ENCODE measurements at places on chromosomes 4 and X.

DNA sequence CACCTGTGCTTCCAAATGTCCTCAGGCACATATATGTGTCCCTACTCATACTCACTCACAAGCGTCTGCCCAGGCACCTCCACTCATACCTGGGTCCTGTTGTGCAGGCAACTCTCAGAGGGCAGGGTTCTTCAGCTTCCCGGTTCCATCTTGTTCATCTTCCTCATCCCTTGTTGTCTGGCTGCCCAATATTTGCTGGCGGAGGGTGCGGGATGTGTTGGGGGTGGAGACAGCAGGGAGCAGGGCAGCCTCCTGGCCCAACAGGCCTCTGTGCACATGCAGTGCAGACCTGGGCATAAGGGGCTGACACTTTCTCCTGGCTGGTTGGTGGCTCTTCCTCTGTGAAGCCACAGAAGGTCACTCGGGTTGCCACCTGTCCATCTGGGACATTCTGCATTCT is 32.1 kb downstream of the NBDY start:
- no peak for DNase-seq

DNA sequence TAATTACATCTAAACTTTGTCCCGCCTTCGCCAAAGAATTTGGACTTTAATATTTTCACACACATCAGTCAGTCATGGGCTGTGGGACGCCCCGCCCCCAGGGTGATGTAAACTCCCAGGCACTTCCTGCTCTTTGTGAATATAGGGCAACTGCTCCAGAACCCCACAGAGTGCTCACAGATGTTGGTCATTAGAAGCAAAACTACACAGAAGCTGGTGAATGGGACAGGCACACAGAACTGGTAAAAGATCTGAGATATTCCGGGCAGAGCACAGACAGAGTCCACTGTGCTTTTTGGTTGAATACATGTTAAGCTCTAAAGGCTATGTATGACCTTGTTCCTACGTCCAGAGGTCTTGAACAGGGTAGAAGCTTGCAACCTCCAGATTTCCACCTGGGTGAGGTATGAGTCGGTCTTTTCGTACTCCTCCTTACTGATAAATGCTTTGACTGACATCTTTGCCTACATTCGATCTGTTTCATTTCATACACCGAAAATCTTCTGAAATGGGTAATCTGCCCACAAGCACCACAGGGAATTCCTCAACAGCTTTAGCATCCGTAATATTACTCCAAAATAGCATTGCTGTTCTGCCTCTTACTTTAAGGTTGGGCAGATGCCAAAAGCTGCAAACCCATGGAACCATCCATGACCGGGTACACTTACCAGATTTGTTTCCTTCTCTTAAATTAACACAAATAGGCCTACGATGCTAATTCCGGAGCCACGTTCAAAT is 144.6 kb downstream of the AMELX start:
- no peak for DNase-seq

GRCh38 chr4:87196927-87197326 is 23.5 kb downstream of the KLHL8 start:
- no peak for DNase-seq

DNA sequence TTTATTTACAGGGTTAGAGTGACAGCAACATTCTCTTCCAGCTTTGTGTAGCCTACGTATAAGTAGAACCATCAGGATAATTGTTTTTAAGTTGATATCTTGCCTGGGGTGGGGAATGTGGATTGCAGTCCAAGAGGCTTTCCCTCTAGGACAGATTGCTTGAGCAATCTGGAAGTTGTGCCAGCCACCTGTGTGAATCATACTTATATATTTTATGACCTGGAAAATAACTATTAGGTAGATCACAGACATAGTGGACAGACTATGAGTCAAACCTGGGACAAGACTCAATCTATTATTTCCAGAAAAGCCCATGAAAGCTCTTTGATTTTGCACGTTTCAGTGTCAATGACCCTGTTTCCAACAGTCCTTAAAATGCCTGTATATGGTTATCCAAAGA is 98.9 kb downstream of the TLL1 start:
- no peak for DNase-seq

GRCh38 chrX:24646006-24646405 is 1.1 kb downstream of the PCYT1B start:
- no peak for DNase-seq

- no peak for DNase-seq
Observed at GRCh38 chr4:100014616-100015015, 64.5 kb upstream of the H2AZ1 start.

- DNase-seq: no peak
Observed at GRCh38 chrX:41036668-41037326, 48.4 kb upstream of the USP9X start.

- DNase-seq: no peak
Observed at GRCh38 chr4:37802068-37802666, 24.3 kb upstream of the PGM2 start.

DNA sequence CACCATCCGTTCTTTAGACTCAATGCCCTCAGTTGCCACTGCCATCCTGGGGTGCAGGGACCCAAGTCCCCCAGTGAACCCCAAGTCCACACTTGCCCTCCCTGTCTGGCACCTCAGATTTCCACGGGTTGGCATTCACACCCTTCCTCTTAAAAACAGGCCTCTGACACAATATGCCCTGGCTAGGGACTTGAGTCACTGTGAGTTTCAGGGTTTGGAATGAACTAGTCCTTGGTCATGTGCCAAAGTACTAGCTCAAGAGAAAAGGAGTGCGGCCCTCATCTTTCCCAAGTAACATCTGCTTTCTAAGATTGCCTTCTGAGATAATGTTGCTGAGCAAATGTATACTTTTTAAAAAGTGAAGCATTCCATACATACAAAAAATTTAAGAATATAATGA is 134.0 kb downstream of the MID1 start:
- no peak for DNase-seq

GRCh38 chrX:109840585-109840984 is 107.5 kb upstream of the ACSL4 start:
- no peak for DNase-seq

GRCh38 chr4:167867191-167867590 is 225.1 kb upstream of the ANXA10 start:
- DNase-seq: no peak

Measured in activated effector memory CD4-positive, alpha-beta T cell treated with Interleukin-2 at 50 U/mL for 16 hours (primary cell).